ENCODE measurements at places on chromosomes 3 and 15.
A peak's percentile ranks its signal among the peaks of the same experiment; 100 is the strongest.

GRCh38 chr15:25238126-25238525 is 200.7 kb downstream of the UBE3A start:
- no peak for DNase-seq

DNA sequence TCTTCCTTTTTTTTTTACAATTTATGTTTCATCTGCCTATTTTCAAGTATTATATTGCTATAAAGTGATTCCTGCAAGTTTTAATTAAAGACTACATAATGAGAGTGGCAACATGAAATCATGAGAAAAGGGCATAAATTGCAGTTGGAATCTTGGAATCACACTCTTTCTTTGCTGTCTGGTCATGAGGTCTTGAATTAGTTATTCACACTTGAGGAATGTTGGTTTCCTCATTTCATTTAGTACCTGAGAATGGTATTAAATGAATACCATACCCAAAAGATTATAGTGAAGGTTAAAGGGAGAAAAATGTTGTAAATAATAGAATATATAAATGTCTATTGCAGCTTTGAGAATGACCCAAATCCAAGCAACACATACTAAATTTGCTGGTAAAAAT is 25.8 kb upstream of the CNTN3 start:
- DNase-seq = no peak

DNA sequence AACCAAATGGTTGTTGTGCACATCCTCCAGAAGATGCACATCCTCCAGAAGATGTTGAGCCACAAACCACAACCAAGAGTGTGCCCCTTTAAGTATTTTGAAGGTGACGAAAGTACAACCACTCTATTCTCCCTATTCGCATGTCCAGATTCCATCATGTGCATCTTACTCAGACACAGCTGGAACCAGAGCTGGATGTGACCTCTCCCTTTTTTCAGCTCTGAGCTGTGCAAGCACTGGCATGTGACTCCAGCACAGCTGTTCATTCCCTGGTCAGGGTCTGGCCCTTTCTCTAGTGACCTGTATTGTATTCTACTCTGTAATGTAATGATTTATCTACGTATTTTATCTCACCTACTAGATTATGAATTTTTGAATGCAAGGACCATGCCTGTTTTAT is 29.3 kb upstream of the DLG1 start:
- DNase-seq = no peak

DNA sequence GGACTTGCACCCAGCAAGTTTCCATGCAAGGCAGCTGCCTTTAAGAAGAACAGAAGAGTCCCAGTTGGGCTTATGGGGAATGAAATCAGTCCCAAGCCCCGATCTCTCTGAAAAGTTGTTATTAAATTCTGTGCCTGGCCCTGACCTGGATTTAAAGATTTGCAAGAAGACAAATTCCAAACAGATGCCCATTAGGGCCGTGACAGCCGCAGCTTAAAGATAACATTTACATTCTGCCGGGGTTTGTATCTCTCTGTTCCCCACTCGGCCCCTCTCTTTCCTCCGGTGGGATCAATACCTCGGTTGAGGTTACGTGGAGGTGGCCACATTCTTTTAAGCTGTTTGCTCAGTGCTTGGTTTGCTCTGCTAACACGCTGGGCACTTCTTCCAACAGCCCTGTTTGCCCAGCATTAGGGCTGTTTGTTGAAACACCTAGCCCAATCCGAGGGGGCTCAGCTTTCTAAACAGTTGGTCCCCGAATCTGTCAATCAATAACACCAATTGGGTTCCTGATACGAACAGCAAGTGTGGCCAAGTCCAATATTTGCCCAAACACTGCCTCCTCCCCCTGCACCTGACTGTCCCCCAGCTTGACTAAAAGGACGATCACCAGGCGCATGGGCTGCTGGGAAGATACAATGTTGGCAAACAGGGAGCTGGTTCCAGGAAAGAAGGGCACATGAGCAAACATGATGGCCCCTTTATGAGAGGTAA is 108.6 kb downstream of the RPLP1 start:
- peak; percentile 90 for DNase-seq

GRCh38 chr3:142086581-142087090 is 62.7 kb downstream of the TFDP2 start:
- DNase-seq = no peak

DNA sequence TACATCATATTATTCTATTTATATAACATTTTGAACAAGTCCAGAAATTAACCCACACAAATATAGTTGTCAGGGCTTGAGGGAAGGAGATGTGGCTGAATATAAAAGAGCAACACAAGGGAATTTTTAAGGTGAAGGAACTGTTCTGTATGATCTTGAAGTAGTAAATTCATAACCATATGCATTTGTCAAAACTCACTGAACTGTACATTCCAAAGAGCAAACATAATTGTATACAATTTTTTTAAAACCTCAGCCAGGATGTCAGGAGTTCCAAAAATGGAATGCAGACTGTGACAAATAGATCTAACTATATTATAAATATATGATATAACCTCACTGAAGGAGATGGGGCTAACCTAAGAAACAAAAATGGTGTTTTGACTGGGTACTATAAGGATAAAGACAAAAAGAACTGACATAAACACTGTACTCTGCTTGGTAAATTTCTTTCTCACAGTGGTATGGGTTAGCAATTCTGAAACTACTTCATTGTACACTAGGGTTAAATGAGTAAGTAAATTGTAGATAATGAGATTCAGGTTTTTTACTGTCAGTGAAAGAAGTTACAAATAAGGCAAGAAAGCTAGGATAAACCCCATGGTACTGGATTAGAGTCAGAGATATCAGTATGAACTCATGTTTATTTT is 14.4 kb downstream of the GOLGB1 start:
- DNase-seq = no peak

GRCh38 chr15:93261845-93262244 is 172.8 kb upstream of the RGMA start:
- no peak for DNase-seq

DNA sequence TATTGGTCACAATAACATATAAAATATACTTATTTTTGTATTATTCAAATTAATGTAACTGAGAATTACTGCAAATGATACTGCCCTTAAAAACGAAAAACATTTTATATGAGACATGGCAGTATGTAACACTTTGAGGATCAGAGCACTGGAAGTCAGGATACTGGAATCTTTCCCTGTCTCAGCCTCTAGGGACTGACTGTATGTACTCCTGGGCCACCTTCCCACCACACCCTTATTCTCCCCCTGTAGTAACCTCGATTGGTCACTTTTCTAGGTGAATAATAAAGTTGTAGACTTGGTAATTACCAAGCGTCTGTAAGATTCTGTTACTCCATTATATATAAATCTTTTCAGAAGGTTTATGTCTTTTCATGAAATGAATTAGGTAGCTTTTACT is 43.0 kb downstream of the LRRC49 start:
- DNase-seq = peak; percentile 0

DNA sequence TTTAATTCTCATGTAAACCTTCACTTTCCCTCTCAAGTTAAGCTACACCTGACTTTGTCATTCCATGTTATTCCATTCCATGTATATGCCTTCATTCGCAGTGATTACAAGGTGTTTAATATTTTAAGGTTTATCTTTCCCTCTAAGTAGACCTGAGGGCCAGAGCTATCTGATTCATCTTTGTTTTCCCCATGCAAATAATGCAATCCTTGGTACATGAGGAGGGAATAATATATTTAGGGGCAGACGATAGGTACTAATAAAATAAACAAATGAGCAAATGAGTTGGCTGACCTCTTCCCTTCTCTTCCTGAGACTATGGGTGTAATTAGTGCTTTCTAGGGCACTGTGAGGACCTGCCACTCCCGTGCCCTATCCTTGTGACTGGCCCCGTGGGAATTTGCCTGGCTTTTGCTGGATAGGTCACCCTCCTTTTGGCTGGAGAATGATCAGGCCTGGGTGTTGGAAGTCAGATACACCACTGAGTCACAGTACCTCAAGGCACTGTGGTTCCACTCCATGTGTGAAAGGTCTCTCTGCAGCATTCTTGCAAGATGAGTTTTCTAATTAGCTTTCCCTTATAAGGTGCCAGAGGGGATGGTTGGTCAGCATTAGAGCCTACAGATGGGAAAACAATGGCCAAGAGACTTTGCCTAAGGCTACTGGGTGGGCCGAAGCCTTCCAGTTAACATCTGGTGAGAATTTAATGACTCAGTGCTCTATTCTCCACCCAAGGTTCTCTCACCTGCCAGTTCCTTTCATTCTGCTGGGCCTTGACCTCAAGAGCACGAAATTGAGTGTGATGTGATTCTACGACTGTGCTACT is 183.2 kb downstream of the P3H2 start:
- DNase-seq = peak; percentile 99

- DNase-seq = no peak
Observed at GRCh38 chr15:90412356-90413194, 24.5 kb downstream of the IQGAP1 start.

DNA sequence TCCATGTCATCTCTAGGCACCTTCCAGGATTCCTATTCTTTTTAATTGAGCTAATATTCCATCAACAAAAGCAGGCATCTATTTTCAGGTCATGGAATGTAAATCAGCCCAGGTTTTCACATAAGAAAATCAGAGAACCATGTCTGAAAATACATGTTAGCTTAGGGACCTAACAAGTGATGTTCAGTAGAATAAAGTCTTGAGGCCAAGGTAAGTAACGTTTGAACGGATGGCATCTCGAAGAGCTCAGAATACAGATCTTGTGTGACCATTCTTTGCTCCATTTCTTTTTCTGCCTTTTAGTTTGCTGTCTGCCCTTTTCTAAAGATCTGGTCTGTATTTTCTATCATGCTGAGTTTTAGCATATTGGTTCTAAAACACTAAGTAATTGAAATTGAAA is 16.5 kb upstream of the KCNMB2 start:
- DNase-seq = no peak

GRCh38 chr3:153069598-153070510 is 92.2 kb upstream of the RAP2B start:
- peak; percentile 5 for DNase-seq

- DNase-seq = peak; percentile 27
Observed at GRCh38 chr15:64599716-64600115, 139.3 kb downstream of the ZNF609 start.

DNA sequence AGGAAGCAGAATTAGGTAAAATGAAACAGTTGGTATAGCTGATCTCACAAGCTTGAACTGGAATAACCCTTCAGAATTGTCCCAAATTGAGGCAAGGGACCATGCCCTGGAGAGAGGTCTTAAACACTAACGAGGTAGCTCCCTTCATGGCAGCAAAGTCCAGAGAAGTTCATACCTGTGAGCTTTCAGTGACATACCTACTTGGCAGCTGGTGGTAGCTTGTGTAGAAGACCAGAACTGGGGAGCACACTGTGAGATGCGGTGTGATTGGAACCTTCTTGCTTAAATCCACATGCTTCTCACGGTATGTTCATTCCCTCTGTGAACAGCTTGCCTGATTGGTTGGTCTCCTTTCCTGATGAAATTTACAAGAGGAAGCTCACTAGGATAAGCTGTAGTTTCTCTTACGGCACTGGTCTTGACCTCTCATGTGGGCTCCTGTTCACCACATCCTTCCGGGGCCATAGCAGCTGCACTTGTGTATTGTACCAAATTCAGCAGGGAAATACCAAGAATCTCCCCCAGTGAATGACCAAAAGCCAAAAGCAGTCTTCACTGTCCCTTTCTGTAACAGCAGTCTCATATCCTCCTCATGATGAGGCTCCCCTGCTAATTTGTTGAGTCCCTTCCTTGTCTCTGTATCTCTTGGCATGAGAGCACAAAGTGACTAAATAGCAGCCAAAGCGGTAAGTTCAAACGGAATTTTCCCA is 483.7 kb upstream of the FRG2C start:
- DNase-seq = no peak

DNA sequence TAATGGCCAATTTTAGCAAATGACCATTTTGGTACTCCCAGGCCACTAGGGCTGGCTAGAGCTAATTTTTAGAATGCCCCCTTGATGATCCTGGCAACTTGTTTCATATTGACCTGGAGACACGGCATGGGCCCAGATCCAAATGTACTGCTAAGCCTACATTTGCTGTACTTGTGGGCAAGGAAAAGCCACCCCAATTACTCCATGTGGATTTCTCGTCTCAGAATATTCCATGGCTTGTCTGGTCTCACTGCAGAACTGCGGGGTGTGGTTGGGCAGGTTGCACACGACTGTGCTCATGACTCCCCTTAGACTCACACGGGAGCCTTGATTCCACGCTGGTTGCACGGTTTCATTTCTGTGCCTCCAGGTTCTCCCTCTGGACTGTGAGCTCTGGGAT is 140.9 kb downstream of the RPLP1 start:
- DNase-seq = no peak

DNA sequence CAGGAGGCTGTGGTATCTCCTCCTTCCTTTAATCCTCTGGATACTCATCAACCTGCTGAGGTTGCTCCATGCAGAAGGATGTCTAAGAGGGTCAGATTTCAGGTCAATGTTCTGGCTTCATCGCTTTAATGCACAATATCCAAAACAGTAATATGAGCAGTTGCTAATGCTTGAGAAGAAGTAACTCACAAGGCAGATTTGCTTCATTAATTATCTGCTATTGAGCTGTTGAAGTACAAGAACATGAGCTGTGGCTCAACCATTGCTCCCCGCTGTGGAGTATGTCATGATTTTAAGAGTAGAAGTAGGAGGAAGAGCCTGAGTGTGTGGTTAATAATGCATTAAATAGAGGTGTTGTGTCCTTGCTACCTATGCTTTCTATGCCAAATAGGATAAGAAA is 1412.9 kb upstream of the ALCAM start:
- peak; percentile 52 for DNase-seq

DNA sequence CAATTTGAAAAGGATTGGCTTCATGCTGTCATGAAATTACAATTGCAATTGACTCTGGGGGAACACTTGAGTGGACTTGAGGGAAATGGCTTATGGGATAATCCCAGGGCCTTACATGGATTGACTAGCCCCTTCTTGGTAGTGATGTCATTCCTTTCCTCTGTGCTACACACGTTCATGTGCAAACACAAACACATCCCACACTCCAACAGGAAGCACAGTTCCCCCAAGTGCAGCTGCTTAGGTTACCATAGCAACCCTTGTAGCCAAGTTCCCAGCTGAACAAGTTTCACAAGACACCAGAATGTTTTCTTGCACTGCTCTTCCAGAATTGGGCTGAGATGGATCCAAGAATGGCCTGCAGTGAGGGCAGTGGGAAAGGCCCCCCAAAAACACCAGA is 217.0 kb downstream of the ZNF621 start:
- no peak for DNase-seq

GRCh38 chr3:42873221-42873982 is 2.3 kb downstream of the CYP8B1 start:
- no peak for DNase-seq

- DNase-seq = no peak
Observed at GRCh38 chr15:89877083-89877425, 16.7 kb downstream of the AP3S2 start.

DNA sequence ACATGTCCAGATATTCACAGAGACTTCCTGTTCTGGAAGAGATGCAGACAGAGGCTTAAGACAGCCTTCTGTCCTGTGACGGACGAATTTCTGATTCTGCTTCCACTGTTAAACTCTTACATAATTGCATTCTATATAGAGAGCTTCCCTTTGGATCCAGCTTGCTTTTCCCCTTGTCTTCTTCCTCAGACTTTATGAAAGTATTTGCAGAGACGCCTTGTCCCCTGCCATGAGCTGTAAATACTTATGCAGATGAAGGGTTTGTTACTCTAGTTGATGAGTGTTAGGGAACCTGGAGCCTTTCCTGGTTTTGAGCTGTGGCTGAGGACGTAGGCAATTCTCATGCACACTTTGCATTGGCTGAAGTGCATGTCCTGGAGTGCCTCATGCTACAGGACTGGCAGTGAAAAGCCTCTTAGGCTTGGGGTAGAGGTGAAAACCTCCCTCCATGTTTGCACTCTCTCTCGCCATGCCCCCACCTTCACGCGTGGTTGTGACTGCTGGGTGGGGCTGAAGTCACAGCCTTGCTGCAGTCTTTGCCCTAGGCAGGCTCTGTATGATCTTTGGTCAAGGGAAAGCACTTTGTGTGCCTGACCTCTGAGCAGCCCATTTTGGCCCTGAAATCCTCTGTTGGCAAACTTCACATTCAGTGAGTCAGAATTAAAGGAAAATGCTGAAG is 286.6 kb downstream of the PTPRG start:
- no peak for DNase-seq

All from NCI-H69 (cell line).